ENCODE measurements at places on chromosomes 12 and 14. TPM values are rescaled to one million over a fixed set of nuclear protein-coding genes. Genes with fewer than 3 reads are reported as not detected.

Gene MTA1
- total RNA-seq: 117 TPM

Gene LRFN5
- 11.1 TPM for total RNA-seq

Gene GPR132
- total RNA-seq: 0.63 TPM

Gene IFNG-AS1
- not detected for total RNA-seq

Gene ADGRD1
- total RNA-seq: 0.36 TPM

Gene EGLN3
- 38.4 TPM for total RNA-seq

Gene ADAM21
- total RNA-seq: 0.15 TPM

Gene KCNMB4
- total RNA-seq: 4.3 TPM

Gene NKX2-1
- not detected for total RNA-seq

DNA sequence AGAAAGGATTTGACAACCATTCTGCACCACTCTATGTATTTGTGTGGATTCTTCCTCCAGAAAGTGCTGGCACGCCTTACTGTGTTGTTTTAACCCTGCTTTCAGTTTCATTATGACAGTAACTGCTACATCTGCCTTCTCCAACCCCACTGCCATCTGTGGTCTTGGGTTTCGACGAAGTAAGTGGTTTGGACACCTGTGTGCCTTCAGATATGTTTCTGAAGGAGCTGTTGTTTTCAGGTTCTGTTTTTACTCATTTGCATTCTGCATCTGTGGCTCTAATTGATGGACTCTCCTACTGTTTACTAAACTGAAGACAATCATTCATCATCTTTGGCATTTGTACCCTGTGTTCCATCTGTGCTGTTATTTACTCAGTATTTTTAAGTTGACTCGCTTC, 4.1 kb downstream of the TSHR start:
- no peak for DNase-seq

- no peak for DNase-seq
Observed at GRCh38 chr12:27005495-27005894, 8.7 kb downstream of the TM7SF3 start.

DNA sequence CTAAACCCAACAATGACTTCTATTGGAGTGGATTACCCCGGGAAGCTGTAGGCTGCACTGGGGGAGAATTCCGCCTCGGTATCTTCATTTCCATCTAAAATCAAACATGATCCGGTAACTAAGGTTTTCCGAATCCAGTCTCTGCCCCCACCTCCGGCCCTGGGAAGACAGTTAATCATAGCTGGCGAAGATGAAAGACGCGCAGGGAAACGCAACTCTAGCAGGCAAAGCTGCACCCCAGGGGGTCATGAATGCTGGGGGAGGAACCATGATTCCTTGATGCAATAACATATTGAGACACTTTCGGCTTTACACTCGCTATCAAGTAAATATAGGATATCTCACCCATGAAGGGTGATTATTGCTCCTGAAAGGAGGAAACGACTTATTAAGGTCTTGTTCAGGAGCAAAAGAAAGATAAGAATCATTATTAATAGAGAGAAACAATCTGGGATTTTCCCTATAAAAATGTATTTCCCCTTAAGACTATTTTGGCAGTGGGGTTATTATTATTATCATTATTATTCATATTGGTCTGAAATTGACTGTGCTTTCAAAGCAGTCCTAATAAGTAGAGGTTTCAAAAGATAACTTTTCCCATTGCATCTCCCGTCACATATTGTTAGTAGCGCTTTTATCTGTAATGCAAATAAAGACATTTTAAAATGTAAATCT, 614.9 kb downstream of the VRK1 start:
- no peak for DNase-seq

DNA sequence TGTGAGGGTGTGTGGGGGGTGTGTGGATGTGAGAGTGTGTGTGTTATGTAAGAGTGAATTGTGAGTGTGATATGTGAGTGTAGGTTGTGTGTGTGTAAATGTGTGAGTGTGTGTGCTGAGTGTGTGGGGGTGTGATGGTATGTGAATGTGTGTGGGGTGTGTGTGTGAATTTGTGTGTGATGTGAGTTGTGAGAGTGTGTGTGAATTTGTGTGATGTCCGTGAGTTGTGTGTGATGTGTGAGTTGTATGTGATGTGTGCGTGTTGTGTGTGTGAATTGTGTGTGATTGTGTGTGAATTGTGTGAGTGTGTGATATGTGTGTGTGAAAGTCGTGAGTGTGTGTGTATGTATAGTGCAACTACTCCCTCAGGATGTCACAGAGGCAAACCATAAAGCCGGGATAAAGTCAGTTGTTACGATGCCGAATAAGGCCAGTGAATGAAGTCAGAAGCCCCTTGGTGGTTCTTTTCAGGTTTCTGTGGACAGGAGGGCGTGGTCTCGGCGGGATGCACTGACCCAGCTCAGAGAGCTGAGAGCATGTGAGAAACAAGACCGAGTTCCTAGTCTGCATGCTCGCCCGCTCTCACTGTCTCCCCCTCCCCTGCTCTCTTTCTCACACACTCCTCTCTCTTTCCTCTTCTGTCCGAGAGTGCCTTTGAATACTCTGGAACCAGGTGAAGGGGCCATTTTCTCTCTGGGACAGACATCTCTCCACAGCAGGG, 71.8 kb upstream of the MAX start:
- DNase-seq: no peak

DNA sequence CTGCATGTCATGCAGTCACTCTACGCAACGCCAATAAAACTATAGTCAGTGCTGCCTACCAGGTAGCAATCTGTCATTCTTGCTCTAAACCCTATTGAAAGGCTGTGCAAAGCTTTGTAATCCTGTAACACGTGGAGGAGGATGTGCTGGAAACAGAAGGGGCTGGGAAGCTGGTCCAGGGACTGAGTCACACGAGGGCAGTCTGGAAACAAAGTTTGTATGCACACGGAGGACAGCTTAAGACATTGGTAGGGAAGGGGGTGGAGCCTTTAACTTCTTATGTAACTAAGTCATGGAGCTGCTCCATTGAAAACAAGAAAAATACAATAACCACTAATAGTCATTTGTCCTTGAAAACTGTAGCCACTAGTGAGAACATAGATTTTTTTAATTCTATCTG, 128.0 kb downstream of the BCAT1 start:
- DNase-seq: no peak

- no peak for DNase-seq
Observed at GRCh38 chr12:13227191-13227590, 30.7 kb downstream of the EMP1 start.

DNA sequence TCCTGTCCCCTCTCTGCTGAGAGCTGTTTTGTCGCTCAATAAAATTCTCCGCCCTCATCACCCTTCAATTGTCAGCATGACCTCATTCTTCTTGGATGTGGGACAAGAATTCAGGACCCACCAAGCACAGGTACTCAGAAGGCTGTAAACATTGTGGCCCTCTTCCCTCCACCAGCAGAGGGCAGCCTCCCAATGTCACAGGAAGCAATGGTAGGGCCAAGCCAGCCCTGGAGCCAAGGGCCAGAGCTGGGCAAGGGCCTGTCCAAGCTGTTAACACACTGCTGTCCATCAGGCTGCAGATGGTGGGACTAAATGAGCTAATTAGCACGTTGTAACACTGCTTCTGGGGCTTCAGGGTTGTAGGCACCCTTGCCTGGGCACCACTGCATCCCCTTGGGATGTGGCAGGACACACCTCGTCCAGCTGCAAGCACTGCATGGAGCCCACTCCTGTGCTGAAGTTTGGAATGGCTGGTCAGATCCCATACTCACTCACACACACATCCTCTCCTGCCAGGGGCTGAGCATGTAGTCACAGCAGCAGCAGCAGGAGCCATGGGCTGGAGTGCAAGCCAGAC, 62.7 kb upstream of the HECTD1 start:
- DNase-seq: peak; percentile 38

DNA sequence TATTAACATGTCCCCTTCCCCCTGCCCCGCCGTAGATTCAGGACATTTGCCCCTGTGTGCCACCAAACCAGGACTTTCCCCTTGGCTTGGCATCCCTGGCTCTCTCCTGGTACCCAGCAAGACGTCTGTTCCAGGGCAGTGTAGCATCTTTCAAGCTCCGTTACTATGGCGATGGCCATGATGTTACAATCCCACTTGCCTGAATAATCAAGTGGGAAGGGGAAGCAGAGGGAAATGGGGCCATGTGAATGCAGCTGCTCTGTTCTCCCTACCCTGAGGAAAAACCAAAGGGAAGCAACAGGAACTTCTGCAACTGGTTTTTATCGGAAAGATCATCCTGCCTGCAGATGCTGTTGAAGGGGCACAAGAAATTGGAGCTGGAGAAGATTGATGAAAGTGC, 28.9 kb downstream of the HRK start:
- DNase-seq: no peak

- DNase-seq: no peak
Observed at GRCh38 chr12:115726691-115727090, 550.8 kb downstream of the MED13L start.

GRCh38 chr12:119229837-119230236, 51.1 kb downstream of the HSPB8 start:
- peak; percentile 58 for DNase-seq

DNA sequence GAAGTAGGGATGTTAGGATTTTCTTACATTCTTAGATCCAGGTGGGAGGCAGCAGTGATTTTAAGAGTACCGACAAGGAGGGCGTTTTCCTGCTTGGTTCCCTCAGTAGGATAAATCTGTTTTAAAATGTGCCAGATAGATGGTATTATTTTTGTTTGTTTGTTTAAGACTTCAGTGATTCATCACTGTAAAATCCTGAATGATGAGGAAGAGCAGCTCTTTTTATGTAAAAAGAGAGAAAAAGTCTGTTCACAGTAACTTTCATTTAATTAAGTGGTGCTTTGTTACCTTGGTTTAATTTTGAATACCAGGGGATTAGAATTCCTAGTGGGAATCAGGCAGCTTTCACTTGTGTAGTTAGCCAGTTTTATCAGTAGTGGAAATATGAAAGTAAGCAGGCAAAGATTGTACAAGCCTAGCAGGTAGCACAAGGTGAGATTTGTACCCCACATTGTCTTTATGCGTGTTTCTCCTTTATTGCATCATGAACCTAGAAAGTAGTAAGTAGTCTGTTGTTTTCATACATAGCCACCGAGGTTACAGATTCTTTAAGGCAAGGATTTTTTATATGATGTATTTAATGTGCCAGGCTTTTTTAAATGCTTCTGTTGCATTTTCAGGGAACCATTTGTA, 349.6 kb downstream of the CCDC91 start:
- DNase-seq: no peak

GRCh38 chr14:105499256-105500035, 8.4 kb downstream of the TEDC1 start:
- DNase-seq: peak; percentile 97

DNA sequence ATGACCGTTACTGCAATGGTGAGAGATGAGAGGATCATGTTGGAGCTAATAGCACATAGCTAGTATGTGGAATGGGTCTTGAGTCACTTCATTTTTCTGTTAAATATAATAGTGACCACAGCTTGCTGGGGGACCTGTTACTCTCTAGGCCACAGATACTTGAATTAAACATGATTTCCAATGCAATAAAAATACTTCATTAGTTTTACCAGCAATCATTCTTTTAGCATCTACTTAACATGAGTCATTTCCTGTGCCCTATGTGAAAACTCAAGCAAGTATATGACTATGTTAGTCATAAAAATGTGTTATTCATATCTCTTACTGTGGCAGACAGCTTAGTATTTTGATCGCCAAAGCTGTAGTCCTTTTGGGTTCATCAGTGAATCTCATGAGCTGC, 798.8 kb downstream of the SLC16A7 start:
- no peak for DNase-seq

- DNase-seq: no peak
Observed at GRCh38 chr14:30153717-30154116, 226.1 kb upstream of the PRKD1 start.

DNA sequence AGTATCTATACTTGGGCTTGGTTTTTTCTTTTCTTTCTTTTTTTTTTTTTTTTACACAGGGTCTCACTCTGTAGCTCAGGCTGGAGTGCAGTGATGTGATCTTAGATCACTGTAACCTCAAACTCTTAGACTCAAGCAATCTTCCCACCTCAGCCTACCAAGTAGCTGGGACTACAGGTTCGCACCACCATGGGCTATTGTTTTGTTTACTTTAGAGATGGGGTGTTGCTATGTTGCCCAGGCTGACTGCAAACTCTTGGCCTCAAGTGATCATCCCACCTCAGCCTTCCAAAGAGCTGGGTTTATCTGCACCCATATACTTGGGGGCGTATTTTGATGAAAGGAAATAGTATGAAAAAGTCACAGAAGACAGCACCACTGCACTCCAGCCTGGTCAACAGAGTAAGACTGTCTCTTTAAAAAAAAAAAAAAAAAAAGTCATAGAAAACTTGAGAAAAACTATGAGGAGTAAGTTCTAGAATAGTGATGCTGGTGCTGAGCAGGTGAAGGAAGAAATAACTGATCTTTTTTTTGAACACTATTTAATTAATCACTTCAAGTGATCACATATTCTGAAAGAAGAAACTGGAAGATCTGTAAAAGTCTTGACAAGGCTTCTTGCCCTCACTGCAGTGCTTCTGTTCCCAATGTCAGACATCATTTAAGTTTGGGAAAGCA, 53.8 kb upstream of the NPFF start:
- no peak for DNase-seq

DNA sequence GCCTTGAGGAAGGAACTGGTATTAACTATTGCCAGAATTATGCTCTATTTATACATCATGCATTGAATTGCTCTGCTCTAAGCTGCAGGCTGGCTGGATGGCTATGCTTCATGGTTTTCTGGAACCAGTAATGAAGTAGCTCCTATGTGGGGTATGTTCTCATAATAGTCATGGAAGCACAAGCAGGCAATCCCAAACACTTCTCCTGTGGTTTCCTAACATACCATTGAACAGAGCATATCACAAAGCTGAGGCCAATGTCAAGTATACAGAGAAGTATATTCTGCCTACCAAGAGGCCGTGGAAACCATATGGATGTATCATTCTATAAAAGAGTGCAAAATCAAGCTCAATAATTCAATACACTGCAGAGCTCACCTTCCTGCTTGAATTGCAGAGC, 1752.4 kb upstream of the FLRT2 start:
- no peak for DNase-seq

GRCh38 chr14:87014856-87015255, 978.1 kb downstream of the GALC start:
- DNase-seq: peak; percentile 33

DNA sequence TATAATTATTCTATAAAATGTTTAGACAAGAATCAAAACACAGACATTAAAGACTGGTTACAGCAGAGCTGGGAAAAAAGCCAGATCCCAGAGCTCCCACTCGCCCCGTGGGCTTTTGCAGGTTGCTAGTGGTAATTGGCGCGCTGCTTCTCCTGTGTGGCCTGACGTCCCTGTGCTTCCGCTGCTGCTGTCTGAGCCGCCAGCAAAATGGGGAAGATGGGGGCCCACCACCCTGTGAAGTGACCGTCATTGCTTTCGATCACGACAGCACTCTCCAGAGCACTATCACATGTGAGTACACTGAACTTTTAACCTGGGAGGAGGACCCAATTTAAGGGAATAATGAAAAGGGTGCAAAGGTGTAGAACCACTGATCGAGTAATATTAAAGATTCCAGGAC, 7.5 kb downstream of the TMEM52B start:
- no peak for DNase-seq

DNA sequence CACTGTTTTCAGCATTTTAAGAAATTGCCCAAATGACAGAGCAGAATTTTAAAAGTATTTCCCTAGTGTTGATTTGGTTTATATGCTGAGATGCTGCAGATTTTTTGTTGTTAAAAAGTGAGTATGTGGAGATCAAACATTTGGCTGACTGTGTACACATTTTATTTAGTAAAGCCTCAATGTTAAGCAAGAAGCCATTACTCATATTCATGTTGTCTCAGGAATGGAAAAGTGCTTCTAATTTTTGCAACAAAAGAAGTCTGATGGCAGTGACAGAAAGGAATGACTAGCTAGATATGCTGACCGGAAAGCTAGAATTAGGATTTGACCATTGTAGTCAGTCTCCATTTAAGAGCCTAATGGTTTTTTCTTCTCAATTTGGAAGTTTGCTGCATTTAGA, 22.5 kb downstream of the SLC38A6 start:
- no peak for DNase-seq

- DNase-seq: no peak
Observed at GRCh38 chr12:41778934-41779333, 365.7 kb downstream of the GXYLT1 start.

Data from SJCRH30 (cell line).